Activated T-cell treated with anti-CD3 and anti-CD28 coated beads, Interleukin-2, amount 50 U/mL, for 72 hours (primary cell): ENCODE measurements at places on chromosomes 16 and 17. TPM values are rescaled to one million over a fixed set of nuclear protein-coding genes. Genes with fewer than 3 reads are reported as not detected.
A peak's percentile ranks its signal among the peaks of the same experiment; 100 is the strongest.

DNA sequence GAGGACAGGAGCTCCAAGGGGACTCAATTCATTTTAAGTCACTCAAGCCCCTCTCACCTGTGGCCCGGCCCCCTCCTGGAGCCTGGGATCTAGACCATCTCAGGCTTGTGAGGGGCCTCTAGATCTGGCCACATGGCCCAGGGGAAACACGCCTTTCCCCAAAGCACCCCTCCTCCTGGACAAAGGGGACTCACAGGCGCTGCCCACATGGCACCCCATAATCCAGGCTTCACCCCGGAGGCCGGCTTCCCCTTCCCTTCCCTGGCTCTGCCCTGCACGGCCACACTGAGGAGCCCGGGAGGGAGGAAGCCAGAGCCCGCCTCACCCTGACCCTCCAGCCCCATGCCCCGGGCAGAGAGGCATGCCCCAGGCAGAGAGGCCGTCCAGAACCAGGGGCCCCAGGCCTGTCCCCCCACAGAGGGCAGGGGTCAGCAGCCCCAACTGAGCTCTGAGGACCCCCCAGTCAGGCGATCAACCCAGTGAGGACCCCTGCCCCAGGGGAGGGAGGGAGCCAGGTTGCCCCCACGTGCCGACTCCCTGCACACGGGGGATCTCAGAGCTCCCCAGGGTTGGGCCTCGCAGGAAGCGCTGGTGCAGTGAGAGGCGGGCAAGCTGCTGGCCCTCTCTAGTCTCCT, 10.9 kb downstream of the HS3ST6 start:
- no peak for DNase-seq

DNA sequence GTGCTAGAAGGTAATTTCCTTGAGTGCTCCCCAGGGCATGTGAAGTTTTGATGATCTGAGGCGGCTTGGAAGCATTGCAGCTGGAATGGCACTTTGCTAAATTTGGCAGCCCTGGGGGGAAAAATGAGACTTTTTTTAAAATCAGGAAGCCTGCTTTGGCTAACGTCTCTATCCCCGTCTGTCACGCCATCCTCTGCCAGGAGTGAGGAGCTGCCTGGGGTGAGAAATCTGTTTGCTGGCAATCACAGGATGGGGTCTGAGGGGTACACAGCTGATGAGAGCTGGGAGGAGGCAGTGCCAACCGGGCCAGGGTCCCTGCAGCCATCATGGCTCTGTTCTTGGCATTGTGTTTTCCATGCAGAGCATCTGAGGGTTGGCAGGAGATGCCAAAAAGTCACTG, 2.0 kb downstream of the ABCC12 start:
- no peak for DNase-seq

The EZH1 gene
- total RNA-seq = 40.9 TPM

The ZACN gene
- total RNA-seq = 10.3 TPM

DNA sequence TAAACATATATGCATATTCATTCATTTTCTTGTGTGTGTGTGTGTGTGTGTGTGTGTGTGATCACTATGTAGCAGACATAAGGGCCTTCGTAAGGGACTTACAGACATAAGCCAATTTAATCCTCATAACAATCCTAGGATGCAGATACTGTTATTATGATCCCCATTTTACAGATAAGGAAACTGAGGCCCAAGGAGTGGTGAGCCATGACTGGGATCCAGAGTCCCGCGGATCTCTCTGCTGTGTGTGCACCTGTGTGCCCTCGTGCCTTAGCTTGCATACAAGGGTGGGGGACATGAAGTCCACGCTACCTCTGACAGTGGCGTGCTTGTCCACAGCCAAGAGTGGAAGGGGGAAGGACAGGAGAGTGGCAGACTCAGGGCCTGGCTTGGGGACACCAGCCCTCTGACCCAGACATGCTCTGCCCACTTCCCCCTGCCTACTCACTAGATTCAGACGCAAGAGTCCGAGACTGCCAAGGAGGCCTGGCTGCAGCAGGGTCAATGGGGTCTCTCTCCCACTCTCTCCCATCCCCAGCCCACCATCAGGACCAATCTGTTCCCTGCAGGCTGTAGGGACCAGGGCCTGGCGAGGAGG, 9.8 kb upstream of the SMTNL2 start:
- DNase-seq = no peak

The EME2 gene
- 14.4 TPM for total RNA-seq

- DNase-seq = no peak
Observed at GRCh38 chr16:15856901-15857698, at the start of gene MYH11. TSS of gene MYH11 (minus strand) at chr16:15857028. CDS start at chr16:15838252, 18,776 bp downstream.

The TNK1 gene
- 6.5 TPM for total RNA-seq

DNA sequence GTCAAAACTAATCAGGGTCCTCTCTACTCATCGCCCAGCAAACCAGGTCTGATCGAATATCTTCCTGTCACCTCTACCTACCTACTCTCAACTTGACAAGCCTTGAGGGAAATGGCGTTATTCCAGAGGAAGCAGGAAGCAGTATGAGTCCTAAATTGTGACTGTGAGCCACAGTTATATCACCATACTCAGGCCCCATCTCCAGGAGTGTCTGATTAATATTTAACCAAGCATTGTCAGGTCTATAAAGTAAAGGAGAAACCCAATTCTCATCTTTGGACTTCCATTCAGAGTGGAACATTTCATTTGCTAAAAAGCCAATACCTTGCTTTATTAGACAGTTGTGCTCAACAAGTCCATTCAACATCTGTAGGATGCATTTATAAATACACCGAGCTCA, 17.8 kb upstream of the CLEC3A start:
- DNase-seq = no peak

DNA sequence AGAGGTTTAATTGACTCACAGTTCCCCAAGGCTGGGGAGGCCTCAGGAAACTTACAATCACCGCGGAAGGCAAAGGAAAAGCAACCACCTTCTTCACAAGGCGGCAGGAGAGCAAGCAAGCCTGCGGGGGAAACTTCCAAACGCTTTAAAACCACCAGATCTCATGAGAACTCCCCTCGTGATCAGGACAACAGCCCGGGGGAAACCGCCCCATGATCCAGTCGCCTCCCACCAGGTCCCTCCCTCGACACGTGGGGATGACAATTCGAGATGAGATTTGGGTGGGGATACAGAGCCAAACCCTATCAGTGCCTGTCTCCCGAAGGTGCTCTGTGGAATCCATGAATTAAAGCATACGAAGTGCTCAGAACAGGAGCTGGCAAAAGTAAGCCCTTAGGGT, 43.9 kb upstream of the ABR start:
- DNase-seq = no peak

DNA sequence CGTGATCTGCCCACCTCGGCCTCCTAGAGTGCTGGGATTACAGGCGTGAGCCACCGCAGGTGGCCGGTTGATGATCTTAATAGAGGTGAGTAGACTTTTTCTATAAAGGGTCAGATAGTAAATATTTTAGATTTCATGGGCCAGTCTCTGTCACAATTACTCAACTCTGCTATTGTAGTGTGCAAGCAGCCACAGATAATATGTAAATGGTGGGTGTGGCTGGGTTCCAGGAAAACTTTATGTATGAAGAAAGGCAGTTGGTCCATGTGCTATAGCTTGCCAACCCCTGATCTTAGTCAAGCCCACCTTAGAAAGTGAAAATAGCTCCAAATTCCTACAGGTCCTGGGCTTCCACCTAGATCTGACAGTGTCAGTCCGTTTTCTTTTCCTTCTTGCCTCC, 94.9 kb upstream of the PMFBP1 start:
- DNase-seq = no peak

GRCh38 chr16:57759541-57760356, 24.2 kb downstream of the KATNB1 start:
- DNase-seq = no peak

DNA sequence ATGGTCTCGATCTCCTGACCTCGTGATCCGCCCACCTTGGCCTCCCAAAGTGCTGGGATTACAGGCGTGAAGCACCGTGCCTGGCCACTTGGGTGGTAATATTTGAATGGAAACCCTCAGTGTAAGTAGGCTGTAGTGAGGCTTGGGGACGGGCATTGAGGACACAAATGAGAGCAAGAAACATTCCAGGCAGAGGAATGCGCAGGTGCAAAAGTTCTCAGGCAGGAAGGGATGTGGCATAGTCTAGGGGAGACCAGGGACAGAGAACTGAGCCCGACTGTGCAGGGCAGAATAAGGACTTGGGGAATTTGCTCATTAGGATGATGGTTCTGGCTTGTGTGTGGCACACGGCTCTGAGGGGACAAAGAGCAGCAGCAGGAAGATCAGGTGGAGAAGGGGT, 54.8 kb downstream of the GRB2 start:
- DNase-seq = no peak

GRCh38 chr16:58859958-58860669, 126.0 kb upstream of the GOT2 start:
- no peak for DNase-seq

The CD300A gene
- 7.2 TPM for total RNA-seq

- DNase-seq = no peak
Observed at GRCh38 chr17:74295625-74296547, 21.9 kb downstream of the DNAI2 start.

The LGALS9B gene
- total RNA-seq = not detected

DNA sequence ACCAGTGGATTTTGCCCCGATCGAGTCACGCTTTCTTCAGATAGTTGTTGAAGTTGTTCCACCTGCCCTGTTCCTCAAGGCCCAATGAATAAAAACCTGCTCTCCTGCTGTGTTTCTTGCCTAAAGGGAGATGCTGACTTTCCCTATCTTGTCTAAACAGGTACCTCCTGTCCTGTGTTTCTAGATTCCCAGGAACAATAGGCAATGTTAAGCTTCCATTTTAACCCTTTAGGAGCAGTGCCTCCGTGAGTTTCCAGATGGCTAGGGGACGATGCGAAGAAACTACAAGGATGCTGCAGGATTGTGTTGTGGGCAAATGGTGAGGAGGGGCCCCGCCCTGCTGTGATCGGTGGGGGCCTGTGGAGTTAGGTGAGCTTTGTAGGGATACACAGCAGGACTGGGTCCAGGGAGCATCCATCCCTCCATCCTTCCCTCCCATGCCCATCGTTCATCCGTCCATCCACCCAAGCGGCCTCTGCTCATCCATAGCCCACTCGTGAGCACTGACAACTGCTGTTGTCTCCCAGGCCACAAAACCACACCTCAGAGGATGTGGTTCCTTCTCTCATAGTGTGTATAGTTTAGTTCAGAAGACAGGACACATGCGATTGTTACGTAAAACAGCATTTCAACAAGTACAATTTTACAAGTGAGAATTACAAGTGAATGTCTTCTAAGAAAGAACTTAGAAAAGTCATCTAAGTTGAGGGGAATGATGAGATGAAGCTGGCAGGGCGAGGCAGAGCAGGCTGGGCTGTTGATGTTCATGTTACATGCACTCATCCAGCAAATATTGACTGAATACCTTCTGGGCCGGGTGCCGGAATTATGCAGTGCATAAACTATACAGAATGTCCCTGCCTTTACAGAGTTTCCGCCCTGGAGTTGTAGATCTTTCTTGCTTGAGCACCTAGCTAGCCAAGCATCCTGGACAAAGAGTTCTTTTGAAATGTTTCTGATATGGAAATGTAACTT, 5.2 kb downstream of the ARSG start:
- peak; percentile 77 for DNase-seq

GRCh38 chr17:76909971-76910760, 42.0 kb downstream of the MGAT5B start:
- DNase-seq = peak; percentile 16

- DNase-seq = no peak
Observed at GRCh38 chr17:7025245-7025644, 2.4 kb downstream of the BCL6B start.

DNA sequence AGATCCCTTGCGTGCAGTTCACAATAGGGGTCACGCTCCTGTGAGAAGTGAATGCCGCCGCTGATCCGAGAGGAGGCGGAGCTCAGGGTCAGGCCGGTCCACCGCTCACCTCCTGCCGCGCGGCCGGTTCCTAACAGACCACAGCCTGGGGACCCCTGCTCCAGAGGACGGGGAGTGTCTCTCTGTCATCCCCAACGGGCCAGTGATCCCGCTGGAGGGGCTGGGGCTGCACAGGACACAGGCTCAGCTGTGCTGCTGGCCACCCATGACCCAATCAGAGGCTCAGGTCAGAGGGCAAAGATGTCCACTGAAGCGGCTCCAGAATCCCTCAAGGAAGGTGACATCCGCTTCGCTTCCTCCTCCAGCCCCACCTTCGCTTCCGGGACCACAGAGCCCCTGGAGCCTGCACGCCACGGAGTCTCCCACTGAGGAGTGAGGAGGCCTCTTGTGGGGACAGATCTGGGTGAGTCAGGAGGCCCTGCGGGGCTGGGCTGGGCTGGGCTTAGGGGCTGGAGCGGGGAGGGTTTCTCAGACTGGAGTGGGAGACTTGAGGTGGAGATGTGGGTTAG, 115.4 kb downstream of the METRNL start:
- no peak for DNase-seq

GRCh38 chr16:10242916-10243315, 60.7 kb upstream of the GRIN2A start:
- DNase-seq = no peak

DNA sequence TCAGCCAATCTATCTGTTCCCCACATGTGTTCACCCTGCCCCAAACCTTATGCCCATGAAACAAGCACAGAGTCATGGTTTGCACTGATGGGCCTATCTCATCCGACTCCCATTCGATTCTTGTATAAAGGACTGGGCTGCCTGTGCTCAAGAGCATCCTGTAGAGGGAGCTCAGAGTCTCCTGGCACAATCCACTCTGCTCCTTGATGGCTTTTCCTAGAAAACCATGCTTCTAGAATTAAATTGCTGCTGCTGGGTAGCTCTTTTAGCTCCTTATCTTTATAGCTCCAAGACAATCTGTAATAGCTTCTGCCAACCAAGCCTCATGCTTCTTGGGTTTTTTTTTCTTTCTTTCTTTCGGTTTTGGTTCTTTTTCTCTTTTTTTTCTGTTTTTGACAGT, 9.7 kb downstream of the ZNF19 start:
- no peak for DNase-seq

GRCh38 chr16:85755929-85756768, 5.3 kb upstream of the C16orf74 start:
- no peak for DNase-seq

The TMEM114 gene
- not detected for total RNA-seq

- no peak for DNase-seq
Observed at GRCh38 chr16:27273330-27273669, 4.7 kb upstream of the NSMCE1 start.

DNA sequence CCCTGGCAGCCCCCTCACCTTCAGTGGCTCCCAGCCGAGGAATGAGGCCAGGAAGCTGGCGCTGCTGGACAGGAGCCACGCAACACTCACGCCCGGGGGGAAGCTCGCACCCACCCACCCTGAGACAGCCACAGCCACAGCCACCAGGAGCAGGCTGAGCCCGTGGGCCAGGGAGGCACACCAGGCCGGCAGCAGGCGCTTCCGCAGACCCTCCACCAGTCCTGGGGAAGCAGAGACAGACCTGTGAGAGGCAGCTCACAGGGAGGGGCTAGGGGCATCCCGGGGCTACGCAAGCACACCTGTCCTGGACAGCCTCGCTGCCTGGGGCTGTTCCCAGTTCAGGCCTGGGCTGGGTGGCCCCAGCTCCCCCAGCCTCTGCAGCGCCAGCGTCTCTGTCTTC, 41.9 kb downstream of the PKD1 start:
- no peak for DNase-seq
